Activated CD4-positive, alpha-beta T cell treated with anti-CD3 and anti-CD28 coated beads, Interleukin-2, amount 50 U/mL, for 48 hours (primary cell): ENCODE measurements at places on chromosomes 6 and 20.
A peak's percentile ranks its signal among the peaks of the same experiment; 100 is the strongest.

GRCh38 chr20:50866036-50866685 lies 65.1 kb downstream of the ADNP start:
- no peak for DNase-seq

DNA sequence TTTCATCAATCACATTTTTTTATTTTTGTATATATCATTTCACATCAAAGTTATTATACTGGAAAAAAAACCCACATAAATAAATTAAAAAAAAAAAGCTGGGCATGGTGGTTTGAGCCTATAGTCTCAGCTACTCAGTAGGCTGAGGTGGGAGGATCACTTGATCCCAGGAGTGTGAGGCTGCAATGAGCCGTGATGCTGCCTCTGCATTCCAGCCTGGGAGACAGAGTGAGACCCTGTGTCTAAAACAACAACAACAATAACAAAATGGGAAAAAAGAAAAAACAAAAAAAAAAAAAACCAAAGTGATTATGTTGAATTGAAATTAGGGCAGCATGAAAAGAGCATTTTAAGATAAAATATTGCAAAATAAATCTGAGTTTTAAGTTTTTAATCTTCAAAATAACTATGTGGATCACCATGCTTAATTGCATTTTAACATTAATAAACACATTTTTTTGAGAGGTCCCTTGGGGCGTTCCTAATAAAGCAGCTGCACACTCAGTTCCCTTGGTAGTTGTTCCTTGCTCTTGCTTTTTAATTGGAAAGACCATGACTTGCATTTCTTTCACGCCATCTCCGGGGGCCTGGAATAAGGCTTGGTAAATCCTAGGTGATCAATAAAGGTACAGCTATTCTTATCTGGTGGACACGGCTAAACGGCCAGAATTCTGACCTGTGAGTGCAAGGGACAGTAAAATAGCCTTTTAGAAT lies 15.1 kb downstream of the NOX3 start:
- DNase-seq: no peak

- no peak for DNase-seq
Measured at GRCh38 chr6:169851641-169852503, 100.5 kb downstream of the ERMARD start.

DNA sequence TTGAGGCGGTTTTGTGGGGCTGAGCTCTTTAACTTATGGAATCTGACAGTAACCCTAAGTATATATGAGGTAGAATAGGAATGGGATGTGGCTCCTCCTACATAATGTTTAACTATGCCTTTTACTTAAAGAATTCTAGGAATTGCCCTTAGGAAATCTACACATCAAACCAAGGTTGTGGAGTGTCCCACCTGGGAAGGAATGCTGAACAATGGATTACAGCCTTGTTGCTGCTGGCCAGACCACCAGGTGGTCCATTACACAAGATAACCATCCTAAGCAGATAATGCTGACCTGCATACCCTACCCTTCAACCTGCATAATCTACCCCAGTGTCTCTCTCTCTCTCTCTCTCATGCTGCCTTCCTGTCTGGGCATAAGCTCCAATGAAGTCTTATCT lies 35.0 kb upstream of the SLC22A16 start:
- no peak for DNase-seq

- no peak for DNase-seq
Measured at GRCh38 chr6:29946223-29947076, 4.1 kb downstream of the HLA-A start.

- peak; percentile 43 for DNase-seq
Measured at GRCh38 chr6:70166088-70166958, 136.6 kb downstream of the COL9A1 start.
